ENCODE measurements at places on chromosomes 7 and 10.

DNA sequence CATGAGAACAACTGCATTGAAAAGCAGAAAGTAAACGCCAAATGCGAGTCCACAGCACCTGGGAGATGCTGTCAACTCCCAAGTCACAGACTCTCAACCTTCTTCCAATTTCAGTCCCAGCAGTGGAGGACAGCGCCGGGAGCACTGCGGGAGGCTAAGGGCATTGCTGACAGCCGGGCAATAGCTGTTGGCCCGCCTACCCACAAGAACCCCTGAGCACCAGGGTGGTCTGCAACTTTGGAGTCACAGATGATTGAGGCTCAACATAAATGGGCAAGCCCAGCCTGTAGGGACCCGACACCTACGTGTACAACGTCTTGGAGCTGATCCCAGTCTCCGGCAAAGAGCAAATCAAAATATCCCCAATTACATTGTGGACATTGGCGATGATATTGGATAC is 262.9 kb downstream of the TCERG1L start:
- no peak for DNase-seq

- DNase-seq, result no peak
Observed at GRCh38 chr10:24723386-24723787, 300 bp downstream of the ARHGAP21 start.

DNA sequence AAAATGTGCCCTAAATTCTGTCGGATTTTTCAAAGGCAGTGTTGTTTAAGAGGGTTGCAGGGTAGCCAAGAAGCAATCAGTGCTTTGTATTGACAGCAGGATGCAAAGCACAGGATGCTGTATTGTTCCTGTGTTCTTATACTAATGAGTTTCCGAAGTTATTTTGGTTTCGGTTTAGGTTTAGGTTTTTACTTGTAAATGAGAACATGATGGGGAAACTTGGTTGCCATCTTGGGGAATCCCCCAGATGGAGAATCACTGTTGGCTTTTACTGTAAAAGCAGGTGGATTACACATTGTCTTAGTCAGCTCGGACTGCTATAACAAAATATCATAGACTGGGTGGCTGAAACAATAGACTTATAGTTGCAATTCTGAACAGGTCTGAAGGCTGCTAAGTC is 72.1 kb downstream of the INHBA start:
- DNase-seq, result no peak

DNA sequence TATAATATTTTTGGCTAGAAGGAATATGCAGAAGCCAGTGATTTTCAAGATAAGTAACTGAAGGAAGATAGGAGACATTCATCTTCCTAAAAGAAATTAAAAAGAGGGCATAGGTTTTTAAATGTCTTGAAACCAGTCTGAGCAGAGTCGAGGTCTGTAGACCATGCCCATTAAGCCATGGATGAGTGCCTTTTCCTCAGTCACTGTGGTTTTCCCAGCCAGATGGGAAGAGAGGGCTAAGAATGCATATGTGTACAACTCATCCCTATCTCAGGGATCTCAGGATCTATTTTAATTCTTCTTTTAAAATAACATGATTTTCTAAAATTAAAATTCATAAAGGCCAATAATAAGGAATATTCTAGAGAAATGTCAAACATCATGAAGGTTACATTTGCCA is 112.8 kb downstream of the PPP1R3A start:
- DNase-seq, result no peak

GRCh38 chr10:49296836-49297235 is 2.1 kb upstream of the C10orf71 start:
- DNase-seq, result no peak

DNA sequence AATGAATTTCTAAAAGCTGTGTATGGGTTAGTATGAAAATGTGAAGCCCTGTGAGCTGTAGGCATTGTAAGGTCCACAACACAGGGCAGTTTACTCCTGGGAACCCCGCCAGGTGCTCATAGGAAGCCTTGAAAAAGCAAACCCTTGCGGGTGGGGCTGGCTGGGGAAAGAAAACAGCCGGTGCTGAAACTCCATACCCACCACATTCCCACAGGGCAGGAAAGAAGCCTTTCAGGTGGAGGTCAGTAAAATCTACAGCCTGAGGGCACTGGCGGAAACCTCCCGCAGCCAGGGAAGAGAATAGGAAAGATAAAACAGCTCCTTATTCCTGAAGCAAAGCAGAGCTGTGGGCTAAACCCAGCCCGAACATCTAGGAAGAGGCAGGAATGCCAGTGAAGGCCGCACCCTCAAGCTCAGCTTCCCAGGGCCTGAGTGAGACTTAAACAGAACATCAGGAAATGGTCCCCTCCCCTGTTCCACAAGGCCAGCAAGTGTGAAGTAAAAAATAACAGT is 34.7 kb downstream of the PODXL start:
- no peak for DNase-seq

DNA sequence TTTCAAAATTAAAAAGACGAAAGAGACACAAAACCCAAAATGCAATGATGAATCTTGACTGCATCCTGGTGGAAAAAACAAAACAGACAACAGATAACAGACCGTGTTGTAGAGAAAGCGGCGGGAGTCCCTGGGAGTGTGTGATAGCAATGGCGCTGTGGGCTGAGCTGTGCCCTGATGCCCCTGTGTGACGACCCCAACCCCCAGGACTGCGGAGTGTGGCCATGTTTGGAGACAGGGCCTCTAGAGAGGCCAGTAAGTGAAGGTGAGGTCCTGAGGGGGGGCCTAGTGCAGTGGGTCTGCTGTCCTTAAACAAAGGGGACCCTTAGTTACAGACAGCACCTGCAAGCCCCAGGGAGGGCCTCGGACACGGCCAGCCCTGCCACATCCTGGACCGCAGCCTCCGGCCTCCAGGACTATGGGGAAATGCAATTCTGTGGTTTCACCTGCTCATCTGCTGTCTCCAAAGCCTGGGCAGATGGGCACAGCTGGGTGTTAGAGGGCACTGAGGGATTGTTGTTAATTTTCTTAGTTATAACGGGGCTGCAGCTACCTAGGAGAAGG is 277.7 kb downstream of the DNAJB6 start:
- no peak for DNase-seq

GRCh38 chr7:73966941-73967831 is 60.8 kb upstream of the ELN start:
- DNase-seq, result no peak

- no peak for DNase-seq
Observed at GRCh38 chr7:158113321-158114025, 474.1 kb downstream of the PTPRN2 start.

- DNase-seq, result no peak
Observed at GRCh38 chr7:157430721-157431120, 93.9 kb downstream of the DNAJB6 start.

DNA sequence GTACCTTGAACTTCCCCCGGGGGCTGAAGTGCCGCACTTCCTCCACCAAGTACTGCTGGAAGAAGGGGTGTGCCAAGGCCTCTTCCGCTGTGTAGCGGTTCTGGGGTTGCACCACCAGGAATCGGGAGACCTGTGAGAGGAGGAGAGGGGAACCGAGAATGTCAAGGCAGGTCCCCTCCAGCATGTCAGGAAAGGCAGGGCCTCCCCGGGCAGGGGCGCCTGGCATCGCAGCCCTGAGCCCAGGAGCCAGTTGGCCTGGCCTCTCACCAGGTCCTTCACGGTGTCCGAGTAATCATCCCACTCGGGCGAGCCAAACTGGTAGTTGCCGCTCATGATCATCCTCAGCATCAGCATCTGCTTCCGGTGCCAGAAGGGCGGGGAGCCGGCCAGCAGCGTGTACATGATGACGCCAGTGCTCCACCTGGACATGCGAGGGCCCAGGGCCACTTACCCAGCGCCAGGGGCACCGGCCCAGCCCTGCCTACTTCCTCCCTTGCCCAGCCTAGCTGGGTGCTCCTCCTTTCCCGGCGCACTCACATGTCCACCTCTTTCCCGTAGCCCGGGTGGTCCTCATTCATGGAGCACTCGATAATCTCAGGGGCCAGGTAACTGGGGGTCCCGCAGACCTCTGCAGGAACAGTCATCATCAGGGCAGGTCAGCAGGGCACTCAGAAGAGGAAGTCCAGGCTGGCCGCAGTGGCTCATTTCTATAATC is 11.0 kb downstream of the PHKG1 start:
- no peak for DNase-seq

- DNase-seq, result no peak
Observed at GRCh38 chr7:98733036-98733435, 116.0 kb downstream of the NPTX2 start.

DNA sequence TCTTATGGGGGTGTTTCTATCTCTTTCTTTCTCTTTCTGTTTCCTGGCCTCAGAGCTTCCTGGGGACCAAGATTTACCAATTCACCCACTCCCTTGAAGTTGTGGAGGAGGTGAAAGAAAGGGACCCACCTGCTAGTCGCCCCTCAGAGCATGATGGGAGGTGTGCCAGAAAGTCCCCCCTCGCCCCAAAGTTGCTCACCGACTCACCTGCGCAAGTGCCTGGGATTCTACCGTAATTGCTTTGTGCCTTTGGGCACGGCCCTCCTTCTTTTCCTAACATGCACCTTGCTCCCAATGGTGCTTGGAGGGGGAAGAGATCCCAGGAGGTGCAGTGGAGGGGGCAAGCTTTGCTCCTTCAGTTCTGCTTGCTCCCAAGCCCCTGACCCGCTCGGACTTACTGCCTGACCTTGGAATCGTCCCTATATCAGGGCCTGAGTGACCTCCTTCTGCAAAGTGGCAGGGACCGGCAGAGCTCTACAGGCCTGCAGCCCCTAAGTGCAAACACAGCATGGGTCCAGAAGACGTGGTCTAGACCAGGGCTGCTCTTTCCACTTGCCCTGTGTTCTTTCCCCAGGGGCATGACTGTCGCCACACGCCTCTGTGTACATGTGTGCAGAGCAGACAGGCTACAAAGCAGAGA is 12.2 kb downstream of the AQP1 start:
- DNase-seq, result no peak

DNA sequence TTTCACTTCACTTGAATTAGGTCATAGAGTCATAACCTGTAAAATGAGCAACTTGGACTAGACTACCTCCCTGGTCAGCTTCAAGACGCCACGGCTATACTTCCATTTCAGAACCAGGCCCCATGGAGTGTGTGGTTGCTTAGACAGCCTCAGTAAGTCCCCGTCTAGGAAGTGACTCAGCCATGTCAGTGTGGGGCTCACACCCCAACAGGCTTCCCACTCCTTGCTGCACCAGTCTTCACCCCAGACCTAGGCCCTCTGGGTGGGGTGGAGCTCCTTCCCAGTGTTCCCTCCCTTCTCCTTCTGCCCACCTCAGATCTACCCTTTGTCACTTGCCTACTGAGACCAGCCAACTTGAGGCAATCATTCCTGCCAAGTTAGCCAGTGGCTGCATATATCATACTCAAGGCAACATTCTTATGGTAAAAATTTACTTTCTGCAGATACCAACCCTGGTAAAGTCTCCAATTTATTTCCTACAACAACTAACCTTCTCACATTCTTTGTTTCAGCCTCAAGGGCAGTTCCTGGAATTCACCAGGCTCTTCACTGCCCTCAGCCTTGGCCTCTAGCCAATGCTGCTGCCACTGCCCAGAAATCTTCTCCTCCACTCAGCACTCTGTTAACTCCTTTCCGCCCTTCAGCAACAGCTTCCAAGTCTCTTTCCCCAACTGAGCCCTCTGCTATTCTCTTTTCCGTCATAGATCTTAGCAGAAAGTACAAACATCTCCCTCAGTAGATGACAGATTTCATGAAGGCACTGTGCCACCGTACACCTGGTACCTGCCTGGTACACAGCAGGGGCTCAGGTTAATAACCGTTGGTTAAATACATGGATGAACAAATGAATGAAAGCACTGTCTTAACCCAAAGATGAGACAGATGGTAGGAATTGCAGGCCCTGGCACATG is 31.3 kb upstream of the ZNRF2 start:
- DNase-seq, result no peak

- DNase-seq, result no peak
Observed at GRCh38 chr10:25820472-25820871, 113.6 kb upstream of the MYO3A start.

DNA sequence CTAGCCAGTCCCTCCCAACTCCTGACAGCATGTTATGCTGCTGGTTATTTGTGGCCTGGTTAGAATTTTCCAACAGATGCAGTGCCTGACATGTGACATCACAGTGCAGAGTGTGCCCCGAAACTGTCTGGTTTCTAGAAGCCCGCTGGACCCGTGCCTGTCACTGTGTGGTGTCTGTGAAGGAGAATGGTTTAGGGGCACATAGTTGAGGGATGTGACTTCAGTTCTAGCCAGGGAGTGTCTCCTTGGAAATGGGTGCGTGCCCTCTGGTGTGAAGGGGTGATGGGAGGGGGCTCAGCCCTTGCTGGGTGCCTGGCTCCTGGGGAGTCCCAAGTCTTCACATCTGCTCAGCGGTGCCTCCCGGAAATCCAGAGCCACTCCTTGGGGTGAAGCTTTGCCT is 303.6 kb downstream of the GLRX3 start:
- no peak for DNase-seq

GRCh38 chr7:3028071-3028757 is 15.5 kb downstream of the CARD11 start:
- DNase-seq, result no peak

- DNase-seq, result no peak
Observed at GRCh38 chr10:13719425-13719824, 132.7 kb downstream of the PRPF18 start.

DNA sequence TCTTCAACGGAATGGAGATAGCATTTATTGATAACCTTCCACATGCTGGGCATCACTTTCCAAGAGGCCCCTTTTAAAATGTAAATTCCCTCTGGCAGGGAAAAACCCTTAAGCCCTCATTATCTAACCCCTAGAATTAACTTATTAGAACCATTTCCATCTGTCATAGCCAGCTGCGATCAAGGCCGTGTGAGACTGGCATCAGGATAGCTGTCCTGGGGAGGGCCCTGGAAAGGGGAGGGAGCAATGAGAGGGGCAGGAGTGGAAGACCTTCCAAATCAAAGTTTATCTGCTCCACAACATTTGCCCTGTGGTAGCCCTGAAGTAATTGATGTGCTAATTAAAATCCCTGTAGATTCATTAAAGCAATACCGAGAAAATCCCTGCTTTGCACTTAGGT is 45.0 kb upstream of the JAZF1 start:
- no peak for DNase-seq

DNA sequence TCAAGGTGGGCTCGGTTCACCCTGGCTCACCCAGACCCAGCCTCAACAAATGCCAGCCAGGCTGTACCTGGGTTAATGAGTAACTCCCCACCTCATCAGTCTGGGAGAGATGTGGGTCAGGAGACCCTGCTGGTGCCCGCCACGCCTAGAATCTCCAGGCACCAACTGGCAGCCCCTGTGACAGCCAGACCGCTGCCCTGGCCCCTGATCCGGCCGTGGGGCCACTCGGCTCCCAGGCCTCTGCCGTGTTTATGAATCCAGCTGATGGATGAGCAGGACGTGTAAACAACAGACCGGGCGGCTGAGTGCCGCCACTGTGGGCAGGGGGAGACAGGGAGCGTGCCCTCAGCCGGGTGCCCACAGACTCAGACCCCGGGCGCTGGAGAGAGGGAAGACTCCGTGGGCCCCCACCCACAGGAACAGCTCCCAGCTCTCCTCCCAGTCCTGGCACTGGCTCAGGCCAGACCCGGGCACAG is 34.0 kb upstream of the PDGFA start:
- no peak for DNase-seq

GRCh38 chr7:78178319-78178718 is 379.7 kb downstream of the PHTF2 start:
- DNase-seq, result no peak

- no peak for DNase-seq
Observed at GRCh38 chr10:89589101-89589720, 53.8 kb upstream of the SLC16A12 start.

GRCh38 chr7:43248961-43249822 is 136.7 kb downstream of the HECW1 start:
- no peak for DNase-seq

GRCh38 chr10:43961523-43962345 is 313.1 kb upstream of the ZNF32 start:
- DNase-seq, result no peak
